Stimulated activated CD8-positive, alpha-beta memory T cell treated with anti-CD3 and anti-CD28 coated beads, Interleukin-7, amount 100 ng/mL, for 1 hour (primary cell): ENCODE measurements at places on chromosomes 7 and 10.

DNA sequence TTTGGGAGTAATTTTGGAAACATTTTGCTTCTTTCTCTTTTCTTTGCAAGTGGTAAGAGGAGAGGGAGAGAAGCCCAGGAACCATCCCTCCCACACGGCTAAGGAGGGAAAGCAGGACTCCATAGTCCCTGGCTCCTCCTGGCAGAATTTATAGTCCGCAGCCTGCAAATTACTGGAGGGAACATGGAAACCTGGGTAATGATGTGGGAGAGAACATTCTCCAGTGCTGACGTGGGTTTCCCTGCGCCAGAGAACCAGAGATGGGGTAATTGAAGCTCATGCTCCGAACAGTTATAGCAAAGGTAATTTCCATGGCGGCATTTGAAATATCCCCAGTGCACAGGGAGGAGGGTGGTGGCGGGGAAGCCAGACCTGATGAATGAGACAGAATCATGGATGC, 320.4 kb downstream of the RPS24 start:
- DNase-seq = no peak

- no peak for DNase-seq
Observed at GRCh38 chr7:149027611-149028345, 527 bp downstream of the PDIA4 start.

DNA sequence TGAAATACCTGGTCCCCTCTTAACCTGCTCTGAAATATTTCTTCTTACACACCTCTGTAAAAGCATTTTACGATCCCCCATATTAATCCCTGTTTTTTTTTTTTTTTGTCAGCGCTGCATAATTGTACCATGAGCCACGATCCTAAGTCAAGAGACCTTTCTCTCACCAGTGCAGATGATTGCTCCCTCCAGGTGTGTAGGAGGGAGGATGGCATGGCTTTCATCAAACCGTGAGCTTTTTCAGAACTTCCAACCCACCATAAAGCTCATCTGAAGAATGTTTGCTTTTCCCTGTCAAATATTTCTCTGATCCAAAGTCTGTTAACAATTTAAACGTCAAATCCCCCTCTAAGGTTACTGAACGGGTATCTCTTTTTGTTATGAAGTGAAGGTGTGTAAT, 28.2 kb upstream of the SEPHS1 start:
- no peak for DNase-seq

DNA sequence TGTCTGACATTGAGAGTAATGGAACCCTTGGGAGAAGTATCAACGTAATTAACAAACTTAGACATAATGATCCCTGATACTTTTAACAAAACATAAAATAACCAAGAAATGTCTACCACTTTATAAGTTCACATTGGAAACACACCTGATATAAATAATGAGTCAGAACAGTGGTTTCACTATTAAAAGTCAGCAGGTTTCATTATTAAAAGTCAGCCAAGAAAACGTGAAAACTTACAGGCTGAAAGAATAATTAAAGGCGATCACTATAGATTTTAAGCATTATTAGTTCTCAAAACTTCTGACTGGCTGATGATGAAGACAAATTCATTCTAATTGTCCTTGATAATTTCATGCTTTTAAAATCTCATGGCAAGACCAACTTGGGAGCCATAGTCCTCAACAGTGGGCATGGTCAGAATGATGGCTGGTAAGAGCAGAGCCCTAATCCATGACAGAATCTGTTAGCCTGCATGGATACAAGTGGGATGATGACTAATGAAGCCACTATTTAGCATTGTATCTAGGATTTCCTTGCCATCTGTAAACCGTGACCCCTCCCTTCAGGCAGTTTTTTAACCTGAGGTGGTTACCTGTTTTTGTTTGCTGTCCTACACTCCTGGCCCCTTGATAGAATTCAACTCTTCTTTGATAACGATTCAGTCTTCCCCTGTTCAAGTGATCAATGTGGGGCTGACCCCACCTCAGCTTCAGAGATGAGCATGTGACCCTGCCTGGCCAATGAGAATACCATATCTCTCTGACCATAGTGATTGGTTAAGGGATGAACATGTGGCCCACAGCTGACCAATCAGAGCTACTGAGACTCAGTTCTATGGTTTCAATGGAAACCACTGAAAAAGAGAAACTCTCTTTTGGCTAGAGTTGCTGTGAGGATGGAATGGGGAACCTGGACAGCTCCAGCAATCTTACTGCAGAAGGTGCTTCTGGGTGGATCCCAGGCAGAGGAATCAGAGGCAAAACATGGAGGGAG, 151.0 kb downstream of the PLPP4 start:
- DNase-seq = no peak

DNA sequence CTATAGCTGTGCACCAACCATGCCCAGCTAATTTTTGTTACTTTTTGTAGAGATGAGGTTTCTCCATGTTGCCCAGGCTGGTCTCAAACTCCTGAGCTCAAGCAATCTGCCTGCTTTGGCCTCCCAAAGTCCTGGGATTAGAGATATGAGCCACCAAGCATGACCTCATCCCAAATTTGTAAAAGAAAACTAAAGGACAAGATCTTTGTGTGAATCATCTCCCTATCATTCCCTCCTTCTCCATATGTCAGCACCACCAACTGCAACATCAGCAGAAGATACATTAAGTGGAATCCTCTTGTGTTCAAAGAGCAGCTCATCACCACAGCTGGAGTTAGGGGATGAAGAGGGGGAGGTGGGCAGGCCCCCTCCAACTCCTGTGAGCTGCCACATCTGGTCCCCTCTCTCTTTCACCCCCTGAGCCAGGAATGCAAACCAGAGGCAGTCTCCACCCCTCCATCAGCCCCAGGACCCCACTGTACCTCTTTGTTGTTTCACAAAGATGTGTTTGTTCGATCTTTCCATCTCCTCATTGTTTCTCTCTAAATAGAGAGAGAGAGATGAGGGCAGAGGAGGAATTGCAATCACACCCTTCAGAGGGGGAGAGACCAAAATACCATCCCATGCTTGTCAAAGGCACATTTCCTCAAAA, 47.3 kb upstream of the PIP4K2A start:
- no peak for DNase-seq

GRCh38 chr7:101397770-101398324, 35.2 kb downstream of the COL26A1 start:
- DNase-seq = no peak

DNA sequence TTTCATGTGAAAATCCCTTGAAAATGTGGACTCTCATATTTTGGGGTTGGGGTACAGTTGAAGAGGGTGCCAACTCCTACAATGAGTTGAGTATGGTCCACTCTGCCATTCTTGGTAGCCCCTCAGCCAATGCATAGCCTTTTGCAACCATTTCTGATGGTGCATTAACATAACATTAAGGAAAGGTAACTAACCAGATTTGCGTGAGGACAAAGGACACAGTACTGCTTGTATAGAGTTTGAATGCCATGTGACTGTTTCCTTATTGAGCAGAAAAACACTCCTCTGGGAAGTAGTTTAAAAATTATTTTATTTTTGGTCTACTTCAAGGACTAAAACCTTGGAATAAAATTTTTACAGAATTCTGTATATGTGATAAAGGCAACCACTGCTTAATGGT, 107.9 kb downstream of the HIBADH start:
- no peak for DNase-seq

GRCh38 chr10:132030898-132031463, 34.8 kb upstream of the JAKMIP3 start:
- DNase-seq = no peak

GRCh38 chr7:81590131-81590530, 179.7 kb downstream of the HGF start:
- no peak for DNase-seq

DNA sequence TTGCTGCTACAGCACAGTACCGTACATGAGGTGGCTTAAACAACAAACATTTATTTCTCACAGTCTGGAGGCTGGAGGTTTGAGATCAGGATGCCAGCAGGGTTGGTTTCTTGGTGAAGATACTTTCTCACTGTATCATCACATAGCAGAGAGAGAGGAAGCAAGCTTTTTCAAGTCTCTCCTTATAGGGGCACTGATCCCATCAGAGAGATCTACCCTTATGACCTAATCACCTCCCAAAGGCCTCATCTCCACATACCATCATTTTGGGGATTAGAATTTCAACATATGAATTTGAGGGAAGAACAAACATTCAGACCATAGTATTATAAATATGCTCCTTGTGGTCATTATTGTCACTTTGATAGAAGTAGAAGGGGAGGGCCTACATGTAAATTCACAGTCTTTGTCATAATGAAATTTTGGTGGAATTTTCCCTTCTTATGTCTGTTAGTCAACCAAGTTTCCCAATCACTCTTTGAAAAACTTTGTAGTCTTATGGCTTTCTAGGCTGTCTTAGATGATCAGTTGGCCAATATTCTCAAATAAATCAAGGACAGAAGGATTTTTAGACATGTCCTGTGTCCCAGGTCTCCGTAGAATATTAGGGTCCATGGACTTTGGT, 606.2 kb downstream of the LRMDA start:
- DNase-seq = no peak

- DNase-seq = no peak
Observed at GRCh38 chr7:150668472-150668911, 17.0 kb upstream of the GIMAP2 start.

DNA sequence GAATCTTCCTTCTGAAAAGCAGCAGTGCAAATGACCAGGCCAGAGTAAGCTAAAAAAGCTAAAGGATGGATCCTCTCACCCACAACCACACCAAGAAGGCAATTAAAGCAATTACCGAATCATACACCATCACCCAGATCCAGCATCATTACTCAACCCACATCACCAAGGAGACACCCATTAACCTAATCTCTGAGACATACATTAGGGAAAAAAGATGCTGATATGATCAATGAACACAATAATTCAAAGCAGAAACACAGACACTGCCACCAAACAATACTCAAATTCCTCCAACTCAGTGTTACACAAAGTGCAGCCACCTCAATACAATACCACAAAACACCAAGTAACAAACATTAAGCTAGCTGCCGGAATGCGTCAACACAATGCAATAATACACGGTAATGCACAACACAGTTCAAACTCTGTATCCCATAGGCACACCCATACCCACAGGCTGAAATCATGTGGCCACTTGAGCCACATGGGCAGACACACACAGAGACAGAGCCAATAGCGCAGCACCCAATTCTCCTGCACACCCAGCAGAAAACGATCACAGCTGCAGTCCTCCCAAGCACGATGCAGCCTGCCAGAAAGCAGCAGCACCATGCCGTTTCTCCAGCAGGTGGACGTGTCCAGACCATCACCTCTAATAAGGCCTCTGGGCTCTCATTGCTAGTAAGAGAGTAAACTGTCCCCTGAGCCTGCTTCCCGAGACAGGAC, 21.5 kb downstream of the PAX2 start:
- DNase-seq = no peak

DNA sequence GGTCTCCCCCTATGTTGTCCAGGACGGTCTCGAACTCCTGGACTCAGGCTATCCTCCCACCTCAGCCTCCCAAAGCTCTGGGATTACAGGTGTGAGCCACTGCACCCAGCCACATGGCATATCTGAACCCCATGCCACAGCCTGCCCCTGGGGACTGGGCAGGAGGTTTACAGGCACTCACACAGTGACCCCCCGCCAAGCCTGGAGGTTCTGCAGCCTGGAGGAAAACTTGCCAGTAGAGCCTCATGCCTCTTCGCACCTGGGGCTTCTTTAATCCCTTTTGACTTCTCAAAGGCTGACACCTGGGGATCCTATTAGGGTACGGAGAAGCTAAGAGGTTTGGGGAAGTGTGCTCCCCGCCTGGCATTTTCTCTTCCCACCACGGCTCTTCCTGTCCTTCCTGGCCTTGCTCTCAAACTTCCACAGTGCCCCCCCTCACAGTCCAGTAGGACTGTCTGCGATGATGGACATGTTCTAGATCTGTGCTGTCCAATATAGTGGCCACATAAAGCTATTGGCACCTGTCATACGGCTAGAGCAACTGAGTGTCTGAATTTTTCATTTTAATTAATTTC, 11.4 kb upstream of the KCP start:
- no peak for DNase-seq

GRCh38 chr7:99562114-99562784, 3.8 kb downstream of the ZNF655 start:
- DNase-seq = no peak

- DNase-seq = no peak
Observed at GRCh38 chr10:125626671-125627070, 56.3 kb downstream of the TEX36 start.

DNA sequence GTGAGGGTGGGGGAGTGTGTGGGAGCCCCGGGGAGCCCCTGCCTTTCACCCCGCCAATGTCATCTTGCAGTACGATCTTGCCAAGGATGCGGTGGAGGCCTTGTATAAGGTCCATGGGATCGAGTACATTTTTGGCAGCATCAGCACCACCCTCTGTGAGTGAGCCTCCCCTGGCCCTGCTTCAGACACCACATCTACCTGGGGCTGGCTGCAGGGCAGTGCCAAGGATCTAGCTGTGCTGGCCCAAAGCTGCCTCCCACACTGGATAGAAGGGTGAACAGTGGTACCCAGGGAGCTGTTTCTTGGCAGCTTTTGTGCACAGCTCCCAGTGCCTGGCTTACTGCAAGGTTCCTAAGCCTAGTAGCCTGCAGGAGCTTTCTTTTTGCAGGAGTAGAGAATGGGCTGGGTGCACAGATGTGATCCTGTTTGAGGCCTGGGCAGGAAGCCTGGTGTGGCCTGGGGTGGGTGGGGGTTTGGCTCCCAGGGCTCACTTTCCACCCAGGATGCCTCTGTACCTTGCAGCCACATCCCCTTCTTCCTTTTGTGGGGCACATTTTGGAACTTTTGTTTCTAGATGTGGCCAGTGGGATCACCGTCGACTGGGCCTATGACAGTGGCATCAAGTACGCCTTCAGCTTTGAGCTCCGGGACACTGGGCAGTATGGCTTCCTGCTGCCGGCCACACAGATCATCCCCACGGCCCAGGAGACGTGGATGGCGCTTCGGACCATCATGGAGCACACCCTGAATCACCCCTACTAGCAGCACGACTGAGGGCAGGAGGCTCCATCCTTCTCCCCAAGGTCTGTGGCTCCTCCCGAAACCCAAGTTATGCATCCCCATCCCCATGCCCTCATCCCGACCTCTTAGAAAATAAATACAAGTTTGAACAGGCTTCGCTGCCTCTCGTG, 12.2 kb upstream of the CPA1 start:
- no peak for DNase-seq

DNA sequence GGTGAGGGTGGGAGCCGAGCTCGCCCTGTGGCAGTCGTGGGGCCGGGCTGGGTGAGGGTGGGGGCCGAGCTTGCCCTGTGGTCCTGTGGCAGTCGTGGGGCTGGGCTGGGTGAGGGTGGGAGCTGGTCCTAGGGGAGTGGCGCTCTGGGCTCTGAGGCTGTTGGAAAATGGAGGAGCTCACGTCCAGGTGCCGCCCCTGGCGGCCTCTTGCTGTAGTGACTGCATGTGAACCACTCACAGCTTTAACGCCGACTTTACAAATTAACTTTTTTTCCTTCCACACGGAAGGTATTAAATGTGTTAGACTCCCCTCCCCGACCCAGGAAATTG, 312.6 kb downstream of the WDR37 start:
- DNase-seq = no peak

DNA sequence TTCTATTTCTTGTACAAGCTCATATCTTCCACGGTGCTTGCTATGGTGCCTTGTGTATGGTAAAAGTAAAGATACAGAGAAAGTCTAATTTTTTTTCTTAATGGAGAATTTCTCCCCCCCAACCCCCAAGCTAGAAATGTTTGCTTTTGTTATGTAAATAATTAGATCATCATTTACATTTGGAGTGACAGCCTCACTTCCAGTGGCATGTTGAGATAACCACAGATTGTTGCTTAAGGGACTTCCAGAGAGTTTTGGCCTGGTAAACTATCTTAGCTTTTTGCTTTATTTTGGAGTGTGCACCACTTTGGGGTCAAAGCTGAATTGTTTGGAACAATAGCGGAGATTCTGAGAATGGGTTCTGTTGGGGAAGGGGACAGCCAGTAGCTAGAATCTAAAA, 129.7 kb downstream of the ZNF365 start:
- no peak for DNase-seq

GRCh38 chr7:82442492-82443035, 1.0 kb downstream of the CACNA2D1 start:
- no peak for DNase-seq
